ENCODE measurements at places on chromosomes 5 and 9.
A peak's percentile ranks its signal among the peaks of the same experiment; 100 is the strongest.

- no peak for DNase-seq
Measured at GRCh38 chr5:173858670-173859407, 29.3 kb upstream of the CPEB4 start.

DNA sequence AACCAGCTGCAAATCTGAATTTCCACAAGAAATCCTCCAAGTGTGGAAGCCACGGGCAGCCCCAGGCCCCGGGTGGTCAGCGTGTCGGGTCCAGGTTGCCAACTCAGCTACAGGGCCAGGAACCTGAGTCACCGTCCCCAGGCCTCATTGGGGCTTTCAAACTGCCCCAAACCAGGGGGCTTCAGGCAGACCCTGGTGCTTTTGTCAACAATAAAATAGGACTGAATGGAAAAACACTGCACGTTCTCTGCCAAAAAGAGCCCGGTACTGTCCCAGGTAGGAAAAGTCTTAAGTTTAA is 24.0 kb downstream of the GFPT2 start:
- no peak for DNase-seq

- no peak for DNase-seq
Measured at GRCh38 chr5:31375999-31376720, 155.7 kb downstream of the DROSHA start.

DNA sequence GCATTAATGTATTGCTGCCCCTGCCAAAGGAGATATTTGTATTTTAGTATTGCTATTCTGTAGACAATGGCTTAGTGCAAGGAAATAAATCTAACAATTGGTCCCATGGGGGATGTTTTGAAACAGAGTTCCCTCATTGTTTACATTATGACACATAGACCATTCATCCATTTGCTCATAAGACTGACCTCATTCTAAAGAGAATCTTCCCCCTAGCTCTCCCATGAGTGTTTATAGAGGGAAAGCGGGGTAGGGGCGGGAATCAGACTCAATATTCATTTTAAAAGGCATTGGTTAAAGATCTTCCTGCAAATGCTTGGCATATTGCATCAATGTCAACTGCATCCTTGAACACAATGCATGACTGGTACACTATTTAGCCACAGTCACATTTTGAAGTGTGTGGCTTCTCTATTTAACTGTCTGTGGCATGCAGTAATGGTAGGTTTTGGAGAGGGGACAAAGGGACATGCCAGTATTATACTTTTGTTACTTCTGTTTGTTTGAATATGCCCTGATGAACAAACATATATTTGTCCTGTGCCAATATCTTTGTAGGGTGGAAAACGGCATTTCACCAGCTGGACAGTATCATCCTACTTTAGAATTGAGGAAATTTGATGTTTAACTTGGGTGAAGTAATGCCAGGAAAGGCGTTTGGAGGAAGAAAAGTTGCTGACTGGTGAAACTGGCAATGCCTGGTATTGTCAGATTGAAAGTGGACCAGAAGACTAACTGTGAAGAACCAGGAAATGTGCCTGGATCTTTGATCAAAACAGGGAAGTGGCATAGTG is 84.1 kb upstream of the MEGF10 start:
- peak; percentile 98 for DNase-seq

DNA sequence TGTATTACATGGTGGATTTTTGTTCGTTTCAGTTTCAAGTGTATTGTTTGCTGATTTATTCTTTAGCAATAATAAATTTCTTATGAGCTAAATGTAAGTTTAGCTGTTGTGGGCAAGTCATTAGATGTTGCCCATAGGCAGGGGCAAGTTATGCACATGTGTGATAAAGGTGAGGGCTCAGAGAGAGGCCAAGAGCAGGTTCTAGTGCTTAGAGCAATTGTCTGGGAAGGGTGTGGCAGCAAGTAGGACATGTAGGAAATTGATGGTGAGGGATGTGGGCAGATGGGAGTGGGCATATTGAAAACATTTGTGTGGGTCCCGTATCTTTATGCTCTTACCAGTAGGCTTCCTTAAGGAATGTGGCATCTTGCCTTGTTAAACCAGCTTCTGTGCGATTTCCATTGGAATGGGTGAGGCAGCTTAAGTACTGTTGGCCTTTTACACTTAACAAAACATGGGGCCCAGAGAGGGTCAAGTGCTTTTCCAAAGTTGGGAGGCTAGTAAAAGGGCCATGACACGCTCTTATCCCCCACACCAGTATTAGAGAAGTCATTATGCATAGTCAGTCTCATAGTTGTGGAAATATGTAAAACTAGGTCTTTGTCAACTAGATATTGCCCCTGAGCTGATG is 60.6 kb downstream of the KDM4C start:
- no peak for DNase-seq

DNA sequence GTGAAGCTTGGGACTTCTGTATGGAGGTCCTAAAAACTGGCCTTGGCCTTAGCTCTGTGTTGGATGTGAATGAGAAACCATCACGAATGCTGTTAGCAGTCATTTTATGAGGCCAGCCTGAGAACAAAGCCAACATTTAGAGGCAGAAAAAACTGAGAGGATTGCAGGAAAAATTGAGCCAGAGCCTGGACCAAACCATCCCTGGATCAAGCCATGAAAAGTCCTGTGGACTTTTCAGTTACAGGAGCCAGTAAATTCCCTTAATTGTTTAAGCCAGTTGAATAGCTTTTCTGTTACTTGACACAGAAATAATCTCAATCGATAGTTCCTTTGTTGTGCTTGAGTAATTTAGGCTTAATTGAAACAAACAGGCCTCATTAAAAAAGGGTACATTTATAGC is 42.6 kb upstream of the SPATA31D4 start:
- DNase-seq = no peak

- DNase-seq = no peak
Measured at GRCh38 chr5:158039441-158039840, 180.5 kb upstream of the CLINT1 start.

DNA sequence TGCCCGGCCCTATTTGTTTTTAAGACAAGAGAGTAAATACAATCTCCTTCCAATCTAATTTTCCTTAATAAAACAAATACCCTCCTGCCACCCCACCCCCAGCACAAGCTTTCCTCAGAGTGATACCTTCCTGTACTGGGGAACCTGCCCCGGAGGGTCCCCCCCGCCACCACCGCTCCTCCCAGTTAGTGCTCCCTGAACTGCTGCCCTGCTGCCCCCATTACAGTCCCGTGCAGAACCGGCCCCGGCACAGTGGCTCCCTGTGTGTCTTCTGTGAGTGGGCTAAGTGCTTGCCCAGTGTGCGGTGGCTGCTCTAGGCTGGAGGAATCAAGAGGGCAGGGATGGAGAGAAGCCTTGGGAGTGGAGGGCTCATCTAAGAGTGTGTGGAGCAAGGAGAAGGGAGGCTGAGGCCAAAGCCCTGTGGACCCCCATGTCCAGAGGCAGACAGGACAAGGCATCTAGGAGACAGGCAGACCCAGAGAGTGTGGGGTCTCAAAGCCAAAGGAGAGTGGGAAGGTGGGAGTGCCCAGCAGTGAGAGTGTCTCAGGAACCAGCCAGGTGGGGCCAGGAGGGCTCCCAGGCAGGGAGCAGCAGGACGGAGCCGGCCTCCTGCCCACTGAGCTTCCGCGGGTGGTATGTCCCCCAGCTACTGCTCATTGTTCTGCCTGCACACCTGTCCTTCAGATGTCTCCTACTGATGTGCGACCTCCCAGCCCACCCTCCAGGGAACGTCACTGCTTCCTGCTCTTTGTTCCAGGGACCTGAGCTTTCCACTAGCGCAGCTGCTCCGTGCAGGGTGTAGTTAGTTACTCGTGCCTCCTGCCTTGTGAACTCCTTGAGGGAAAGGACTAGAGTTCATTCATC is 129.0 kb downstream of the DAB2IP start:
- DNase-seq = no peak

DNA sequence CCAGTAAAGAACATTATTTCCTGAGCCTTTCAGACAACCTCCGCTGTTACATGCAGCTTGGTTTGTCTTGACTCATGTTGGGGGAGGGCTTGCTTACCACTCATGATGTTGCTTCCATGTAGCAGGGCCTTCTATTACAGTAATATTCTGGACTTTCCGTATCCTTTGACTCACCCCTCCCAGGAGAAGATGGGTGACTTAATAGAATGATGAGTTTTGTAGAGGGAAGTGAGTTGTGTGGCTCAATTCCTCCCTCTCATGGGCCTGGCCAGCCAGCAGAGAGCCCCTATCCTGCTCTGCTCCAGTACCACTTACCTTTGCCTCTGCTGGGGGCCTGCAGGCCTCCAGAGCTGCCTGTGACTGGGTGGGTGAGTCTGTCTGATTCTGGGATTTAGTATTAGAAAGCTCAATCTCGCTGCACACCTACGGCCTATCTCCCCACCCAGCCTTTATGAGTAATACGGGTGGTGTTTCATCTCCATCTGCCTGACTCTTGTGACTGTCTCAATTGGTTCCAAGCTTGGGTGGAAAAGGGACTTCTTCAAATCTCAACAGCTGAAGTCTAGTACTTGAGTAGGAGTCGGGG is 52.6 kb upstream of the KLF9 start:
- peak; percentile 98 for DNase-seq

- peak; percentile 64 for DNase-seq
Measured at GRCh38 chr9:112009656-112010055, 113.0 kb downstream of the UGCG start.

DNA sequence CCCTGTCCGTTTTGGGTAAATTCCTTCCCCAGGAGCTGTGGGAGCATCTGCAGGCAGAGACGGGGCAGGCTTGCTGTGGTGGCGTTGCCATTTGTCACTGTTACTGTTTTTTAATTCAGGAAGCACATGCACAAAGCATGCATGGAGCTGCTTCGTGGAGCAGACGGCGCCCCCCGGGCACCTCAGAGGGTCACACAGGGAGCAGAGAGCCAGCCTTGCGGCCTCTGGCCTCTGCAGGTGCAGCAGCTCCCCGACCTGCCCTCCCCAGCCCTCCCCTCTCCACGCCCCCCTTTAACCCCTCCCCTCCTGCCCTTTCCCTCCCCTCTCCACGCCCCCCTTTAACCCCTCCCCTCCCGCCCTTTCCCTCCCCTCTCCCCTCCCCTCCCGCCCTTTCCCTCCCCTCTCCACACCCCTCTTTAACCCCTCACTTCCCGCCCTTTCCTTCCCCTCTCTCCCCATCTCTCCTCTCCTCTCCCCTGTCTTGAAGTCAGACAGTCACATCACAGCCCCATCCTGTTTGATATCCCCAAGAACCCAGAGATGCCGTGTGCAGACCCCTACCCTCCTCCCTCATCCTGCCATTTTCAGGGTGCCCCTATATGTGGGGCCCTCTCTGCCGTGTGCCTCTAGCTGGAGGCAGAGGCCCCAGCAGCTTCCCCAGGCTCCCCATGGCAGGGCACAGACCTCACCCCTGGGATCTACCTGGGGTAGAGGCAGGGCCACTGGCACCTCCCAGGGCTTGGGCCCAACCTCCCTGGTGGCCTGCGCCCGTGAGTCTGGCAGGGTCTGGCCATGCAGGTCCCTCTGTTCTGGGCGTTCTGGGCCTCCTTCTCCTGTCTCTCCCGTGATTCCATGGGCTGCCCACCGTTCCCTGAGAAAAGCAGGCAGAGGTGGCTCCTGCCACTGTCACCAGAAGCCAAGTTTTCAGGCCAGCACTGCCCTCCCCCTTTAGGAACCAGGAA is 29.6 kb upstream of the UBAC1 start:
- peak; percentile 62 for DNase-seq

DNA sequence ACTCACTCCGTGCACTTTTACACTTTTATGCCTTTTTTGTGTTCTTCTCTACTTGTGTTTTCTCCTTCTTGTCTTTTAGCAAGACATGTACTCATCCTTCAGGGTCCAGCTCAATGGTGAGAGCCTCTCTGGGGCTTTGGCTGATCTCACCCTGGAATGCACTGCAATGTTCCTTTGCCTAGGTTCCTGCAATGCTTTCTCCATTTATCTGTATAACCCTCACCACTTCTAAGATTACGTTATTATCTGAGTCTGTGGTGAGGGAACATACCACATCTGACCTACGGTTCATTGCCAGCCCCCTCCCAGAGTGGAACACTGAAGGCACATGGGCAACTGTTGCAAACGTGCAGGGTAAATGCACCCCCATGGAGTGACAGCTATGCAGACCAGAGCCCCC is 47.3 kb downstream of the KCNIP1 start:
- DNase-seq = no peak

DNA sequence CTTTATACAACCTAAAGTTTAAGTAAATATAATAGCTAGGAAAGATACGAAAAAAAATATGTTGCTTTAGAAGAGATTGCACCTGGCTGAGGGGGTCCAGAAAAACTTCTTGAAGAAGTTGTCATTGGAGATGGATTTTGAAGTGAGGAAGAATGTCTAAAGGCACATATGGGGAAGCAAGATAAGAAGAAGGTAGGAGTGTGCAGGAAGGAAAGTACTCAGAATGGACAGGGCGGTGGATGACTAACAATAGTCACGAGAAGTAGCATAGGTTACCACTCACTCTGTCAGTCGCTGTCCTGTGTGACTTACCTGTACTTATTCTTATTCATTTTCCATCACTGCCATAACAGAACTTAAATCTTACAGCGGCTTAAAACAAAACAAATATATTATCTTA is 251.6 kb downstream of the GRIA1 start:
- DNase-seq = no peak

- no peak for DNase-seq
Measured at GRCh38 chr9:120109242-120109641, 470.7 kb downstream of the CDK5RAP2 start.

GRCh38 chr9:125797930-125798329 is 50.8 kb downstream of the PBX3 start:
- DNase-seq = no peak

- peak; percentile 76 for DNase-seq
Measured at GRCh38 chr9:94812343-94812742, 85.8 kb downstream of the AOPEP start.

- peak; percentile 58 for DNase-seq
Measured at GRCh38 chr5:132841305-132841704, 10.9 kb upstream of the SHROOM1 start.

- DNase-seq = peak; percentile 64
Measured at GRCh38 chr5:71587766-71588532, 809 bp downstream of the MCCC2 start.

- DNase-seq = no peak
Measured at GRCh38 chr5:1134478-1134877, 22.6 kb upstream of the SLC12A7 start.

DNA sequence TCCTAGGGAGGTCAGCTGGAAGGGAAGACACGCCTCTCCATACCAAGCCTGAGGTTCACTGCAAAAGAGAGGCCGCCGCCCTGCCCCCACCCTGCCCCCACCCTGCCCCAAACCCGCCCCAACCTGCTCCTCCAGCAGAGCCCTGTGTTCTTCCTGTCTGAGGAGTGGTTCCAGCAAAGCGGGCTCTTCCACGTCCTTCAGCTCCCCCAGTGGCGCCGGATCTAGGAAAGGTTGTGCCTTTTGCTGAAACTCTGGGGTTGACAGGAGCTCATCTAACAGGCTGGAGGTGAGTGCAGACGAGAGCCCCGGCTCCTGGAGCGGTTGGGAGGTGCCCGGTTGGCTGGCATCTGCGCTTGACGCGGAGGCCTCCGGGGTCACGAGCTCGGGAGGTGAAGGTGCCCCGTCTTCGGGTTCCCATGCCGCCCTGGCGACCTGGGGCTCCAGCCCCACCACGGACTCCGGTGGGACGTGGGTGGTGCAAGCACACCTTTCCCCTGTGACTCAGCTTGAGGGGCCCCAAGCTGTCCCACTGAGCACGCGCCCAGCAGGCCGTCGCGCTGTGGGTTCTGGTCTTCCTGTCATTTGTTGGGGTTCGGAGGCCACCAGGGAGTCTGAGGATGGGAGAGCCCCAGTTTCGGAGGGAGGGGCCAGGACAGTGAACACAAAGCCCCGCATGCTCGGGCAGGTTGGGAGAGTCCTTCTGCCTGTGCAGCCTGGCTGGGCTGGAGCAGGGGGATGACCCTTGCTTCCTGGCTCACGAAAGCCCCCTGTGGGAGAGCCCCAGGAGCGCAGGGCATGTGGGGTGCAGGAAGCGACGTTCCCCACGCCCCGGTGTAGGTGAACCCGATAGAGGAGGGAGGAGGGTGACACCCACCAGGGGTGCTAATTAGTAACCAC is 1467.1 kb downstream of the FOXD4L5 start:
- peak; percentile 11 for DNase-seq

- DNase-seq = peak; percentile 59
Measured at GRCh38 chr5:36569491-36569890, 36.9 kb upstream of the SLC1A3 start.

Measured in cardiac fibroblast (primary cell).